Inflammatory macrophage treated with lipopolysaccharide for 1 hour (primary cell): ENCODE measurements at places on chromosomes 5 and 9.

GRCh38 chr9:114387680-114388356, at the start of gene AKNA:
Gene AKNA (minus strand): TSS chr9:114387982. CDS start chr9:114381333, 6,649 bp downstream.
- no peak for DNase-seq

DNA sequence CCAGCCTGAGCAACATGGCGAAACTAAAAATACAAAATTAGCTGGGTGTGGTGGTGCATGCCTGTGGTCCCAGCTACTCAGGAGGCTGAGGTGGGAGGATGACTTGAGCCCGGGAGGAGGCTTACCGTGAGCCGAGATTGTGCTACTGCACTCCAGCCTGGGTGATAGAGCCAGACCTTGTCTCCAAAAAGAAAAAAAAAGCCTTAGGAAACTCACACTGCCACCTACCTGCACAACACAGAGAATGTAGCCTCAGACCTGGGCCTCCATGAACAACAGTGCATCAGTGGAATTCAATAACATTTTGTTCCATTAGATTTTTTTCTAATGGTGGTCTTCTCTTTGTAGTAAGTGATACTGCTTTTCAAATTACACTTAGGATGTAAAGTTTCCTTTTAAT, 63.8 kb upstream of the RARS1 start:
- DNase-seq: no peak

DNA sequence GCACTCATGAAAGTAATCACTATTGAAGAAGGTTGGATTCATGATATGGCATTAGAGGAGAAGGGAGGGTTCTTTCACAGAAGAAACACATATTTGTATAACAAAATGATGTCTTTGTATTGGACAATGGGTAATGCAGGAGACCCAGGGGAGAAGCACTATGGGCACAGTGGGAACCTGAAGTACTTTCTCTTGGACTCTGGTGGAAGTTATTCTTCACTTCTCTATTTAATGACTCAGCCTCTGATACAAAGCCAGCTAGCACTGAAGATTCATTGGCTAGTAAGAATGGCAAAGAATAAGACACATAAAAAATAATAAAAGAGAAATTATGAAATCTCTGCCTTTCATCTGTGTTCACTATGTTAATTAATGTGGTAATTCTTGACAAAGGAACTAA, 149.9 kb upstream of the PRR16 start:
- no peak for DNase-seq

GRCh38 chr5:151924564-151925301, at the start of gene GLRA1:
Gene GLRA1 (minus strand): TSS chr5:151924851. CDS start chr5:151924549, 302 bp downstream.
- peak; percentile 24 for DNase-seq

GRCh38 chr5:108727236-108727650, 20.5 kb upstream of the FER start:
- DNase-seq: peak; percentile 55

GRCh38 chr9:2181792-2182191, 166.6 kb downstream of the SMARCA2 start:
- peak; percentile 48 for DNase-seq

GRCh38 chr5:173882632-173883031, 5.5 kb upstream of the CPEB4 start:
- DNase-seq: peak; percentile 21

DNA sequence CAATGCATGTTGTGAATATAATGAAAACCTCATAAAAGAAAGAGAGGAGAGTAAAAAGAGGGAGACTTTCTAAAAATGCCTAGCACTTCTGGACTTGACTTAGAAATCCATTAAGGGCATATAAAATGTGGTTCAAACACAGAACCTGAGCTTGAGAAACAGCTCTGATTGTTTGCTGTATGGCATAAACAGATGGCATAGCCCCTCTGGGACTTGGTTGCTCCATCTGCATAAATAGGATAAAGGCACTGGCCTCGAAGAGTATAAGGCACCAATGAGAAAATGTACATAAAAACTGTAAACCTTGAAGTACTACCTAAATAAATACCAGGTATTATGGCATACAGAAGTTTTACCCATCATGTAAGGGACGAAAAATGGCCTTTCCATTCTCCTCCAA, 23.8 kb downstream of the MRPS27 start:
- DNase-seq: no peak

DNA sequence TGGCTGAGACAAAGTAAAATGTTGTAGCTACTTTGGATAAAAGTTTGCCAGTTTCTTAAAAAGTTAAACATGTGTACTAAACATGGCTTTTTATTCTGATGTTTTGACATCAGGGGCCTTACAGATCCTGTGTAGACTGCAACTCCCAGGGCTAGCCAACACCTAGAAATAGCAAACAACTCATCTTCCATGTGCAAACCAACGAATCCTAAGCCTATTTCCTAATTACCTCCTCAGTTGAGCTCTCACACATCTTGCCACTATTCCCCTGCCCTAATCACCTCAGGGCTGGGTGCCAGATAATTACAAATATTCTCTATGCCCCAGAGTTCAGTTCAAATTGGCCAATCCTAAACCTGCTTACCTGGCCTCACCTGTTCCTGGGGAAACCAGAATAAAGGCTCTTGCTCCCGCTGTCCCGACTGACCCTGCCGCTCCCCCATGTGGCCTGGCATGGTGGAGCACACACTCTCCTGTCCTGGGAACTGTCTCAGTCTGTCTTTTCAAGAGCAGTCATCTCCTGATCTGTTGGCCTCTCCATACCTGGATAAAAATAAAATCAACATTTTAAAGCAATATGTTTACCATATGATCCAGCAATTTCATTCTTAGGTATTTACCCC, 37.1 kb upstream of the FAM169A start:
- DNase-seq: no peak

GRCh38 chr9:1222511-1222910, 172.4 kb downstream of the DMRT2 start:
- DNase-seq: no peak

DNA sequence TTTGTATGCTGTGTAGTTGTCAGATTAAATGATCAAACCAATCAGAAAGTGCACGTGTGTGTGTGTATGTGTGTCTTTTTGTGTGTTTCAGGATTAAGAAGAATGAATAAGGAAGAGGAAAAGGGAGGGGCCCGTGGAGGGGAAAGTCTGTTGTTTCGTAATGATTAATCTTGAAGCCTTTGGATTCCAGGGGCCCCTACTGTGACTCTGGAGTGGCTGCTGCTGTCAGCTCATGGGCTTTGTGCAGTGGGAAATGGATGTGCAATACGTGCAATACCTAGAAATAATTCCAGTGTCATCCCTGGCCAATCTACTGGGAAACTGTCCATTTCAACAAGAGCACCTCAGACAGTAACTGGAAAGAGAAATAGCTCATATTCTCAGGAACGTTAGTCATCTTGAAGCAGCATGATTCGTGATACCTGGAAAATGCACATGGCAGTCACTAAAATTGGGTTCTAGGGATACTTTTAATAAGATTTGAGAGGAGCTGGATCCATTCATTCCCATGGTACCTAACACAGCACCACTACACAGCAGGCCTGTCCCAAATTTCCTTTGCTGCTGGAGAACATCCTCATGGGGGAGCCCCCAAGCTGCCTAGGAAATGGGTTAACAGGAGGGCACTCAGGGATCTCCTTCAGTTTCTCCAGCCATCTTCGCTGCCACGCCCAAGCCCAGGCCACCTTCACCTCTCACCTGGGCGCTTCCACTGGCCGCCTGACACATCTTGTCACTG, 186.3 kb downstream of the NR3C1 start:
- DNase-seq: peak; percentile 77

GRCh38 chr5:103951776-103952175, 389.2 kb upstream of the NUDT12 start:
- DNase-seq: no peak

GRCh38 chr9:119175581-119175980, 193.7 kb downstream of the BRINP1 start:
- no peak for DNase-seq

GRCh38 chr5:67996596-67996995, 219.0 kb upstream of the PIK3R1 start:
- DNase-seq: no peak

DNA sequence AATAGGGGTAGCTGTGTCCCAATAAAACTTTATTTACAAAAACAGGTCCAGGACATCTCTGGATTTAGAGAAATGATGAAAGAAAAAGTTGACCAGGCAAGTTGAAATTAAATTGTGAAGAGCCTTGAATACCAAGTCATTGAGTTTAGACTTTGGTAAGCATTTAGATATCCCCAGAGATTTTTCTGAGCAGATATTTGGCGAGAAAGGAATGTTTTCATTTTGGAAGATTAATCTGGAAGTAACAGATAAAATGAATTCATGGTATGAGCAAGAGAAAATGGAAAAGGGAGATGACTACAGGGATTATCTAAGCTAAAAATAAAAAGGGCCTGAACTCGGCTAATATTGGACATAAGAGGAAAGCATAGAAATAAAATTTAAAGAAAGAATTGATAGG, 157.6 kb downstream of the ACTL7B start:
- DNase-seq: no peak

DNA sequence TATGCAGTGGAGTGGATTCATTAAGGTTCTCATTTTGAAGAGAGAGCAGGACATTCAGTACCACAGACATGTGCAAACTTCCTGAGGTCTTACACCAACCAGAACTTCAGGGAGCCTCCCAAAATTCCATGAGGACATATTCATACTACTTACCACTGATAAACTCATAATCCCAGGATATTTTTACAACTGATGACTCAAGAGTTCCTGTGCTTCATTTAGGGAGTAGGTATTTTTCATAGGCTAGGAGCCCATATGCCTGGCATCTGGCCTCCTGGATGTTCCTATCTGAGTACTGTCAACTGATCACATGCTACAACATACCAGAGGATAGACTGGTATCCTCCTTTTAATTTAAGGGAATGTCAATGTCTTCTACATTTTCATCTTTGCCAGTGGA, 578.0 kb downstream of the EFNA5 start:
- DNase-seq: no peak

DNA sequence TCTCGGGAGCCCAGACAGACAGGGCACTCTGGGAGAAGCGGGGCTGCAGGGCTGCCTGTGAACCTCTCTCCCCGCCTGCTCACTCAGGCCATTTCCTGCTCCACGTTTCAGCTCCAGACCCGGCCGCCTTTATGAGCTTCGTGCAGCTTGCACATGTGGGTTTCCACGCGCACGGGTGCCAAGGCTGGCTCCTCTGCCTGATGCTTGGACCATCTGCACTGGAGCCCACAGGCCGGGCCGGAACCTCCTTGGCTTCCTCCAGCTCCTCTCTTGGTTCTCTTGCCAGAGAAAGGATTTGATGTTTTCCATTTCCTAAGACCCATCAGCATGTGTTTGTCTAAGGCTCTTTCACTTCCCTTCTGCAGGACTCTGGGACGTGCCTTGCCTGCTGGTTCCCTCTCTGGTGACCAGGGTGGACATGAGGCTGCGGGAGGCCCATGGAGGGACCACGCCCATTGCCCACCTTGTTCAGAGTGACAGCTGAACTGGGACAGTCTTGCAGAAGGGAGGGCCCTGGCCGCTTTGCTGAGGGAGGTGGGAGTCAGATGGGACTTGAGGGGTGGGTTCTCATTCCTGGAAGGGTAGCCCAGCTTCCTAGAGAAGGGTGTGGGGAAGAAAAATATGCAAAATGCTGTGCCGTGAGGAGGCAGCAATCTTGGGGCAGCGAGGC, 23.3 kb upstream of the COL5A1 start:
- no peak for DNase-seq

DNA sequence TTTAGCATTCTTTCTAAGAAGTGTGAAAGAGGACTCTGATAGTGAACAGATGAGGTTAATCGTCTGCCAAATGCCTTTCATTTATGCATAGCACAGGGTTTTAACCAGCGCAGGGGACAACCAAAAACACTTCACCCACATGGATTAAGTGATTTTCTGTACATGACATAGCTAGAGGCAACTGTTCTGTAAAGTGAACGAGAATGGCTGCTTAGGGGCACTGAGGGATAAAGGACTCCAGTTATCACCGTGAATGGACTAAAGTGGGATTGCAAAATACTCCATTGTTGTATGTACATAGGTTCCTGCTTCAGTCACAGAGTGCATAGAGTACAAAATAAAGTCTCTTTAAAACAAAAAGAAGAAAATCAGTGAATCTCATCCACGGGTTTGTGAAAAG, 456.8 kb downstream of the DMAC1 start:
- no peak for DNase-seq

DNA sequence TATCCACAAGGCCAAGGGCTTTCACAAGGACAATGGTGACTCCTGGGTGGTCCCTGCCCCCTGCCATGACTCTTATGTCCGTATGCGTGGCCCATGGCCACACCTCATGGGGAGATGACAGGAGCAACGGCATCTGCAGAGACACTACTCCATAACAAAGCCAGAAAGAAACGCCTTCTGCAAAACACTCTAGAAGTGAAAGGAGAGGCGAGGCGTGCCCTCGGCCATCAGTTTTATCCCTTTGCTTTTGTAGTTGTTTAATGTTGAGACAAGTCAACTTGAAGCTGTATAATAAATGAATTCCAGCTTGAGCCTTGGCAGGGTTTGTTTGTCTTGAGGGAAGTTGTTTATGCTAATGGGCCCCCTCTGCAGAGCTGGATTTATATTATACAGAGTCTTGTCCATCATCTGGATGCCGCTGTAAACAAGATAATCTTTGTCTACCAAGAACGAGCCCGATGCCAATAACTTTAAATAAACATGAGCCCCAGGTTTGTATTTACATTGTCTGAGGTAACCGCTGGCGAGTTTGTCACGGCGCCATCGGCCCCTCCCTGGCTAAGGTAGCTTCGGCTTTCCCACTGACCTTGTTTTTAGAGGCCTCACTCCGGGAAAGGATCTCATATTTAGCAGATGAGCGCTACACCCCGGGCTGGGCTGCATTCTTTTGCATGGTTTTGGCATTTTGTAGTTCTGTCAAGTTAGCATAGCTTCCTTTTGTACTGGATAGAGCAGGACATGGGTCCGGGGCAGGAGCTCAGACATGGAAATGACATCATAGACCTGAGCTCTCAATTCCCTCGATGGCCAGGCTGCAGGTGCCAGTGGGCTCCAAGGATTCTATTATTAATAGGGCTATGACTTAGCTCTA, 165.3 kb downstream of the ERCC6L2 start:
- no peak for DNase-seq

GRCh38 chr5:148653291-148653835, 964 bp downstream of the HTR4 start:
- DNase-seq: no peak

- DNase-seq: no peak
These were observed 70.6 kb upstream of the ZNF622 start for GRCh38 chr5:16536246-16536645.

DNA sequence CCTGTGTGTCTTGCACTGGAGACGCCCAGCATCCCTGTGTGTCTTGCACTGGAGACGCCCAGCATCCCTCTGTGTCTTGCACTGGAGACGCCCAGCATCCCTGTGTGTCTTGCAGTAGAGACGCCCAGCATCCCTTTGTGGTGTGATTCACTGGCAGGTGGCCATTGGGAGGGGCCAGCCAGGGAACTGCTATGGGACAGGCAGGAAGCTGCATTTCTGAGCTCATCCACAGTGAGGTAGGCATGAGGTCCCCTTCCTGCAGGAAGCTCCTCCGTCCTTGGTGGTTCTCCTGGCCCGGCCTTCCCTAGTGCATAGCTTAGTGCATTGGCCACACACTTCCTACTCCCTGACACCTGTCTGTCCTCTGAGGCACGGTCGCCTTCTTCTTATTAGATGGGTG, 43.5 kb downstream of the IRX1 start:
- no peak for DNase-seq
